ENCODE measurements at places on chromosomes 13 and 19.

DNA sequence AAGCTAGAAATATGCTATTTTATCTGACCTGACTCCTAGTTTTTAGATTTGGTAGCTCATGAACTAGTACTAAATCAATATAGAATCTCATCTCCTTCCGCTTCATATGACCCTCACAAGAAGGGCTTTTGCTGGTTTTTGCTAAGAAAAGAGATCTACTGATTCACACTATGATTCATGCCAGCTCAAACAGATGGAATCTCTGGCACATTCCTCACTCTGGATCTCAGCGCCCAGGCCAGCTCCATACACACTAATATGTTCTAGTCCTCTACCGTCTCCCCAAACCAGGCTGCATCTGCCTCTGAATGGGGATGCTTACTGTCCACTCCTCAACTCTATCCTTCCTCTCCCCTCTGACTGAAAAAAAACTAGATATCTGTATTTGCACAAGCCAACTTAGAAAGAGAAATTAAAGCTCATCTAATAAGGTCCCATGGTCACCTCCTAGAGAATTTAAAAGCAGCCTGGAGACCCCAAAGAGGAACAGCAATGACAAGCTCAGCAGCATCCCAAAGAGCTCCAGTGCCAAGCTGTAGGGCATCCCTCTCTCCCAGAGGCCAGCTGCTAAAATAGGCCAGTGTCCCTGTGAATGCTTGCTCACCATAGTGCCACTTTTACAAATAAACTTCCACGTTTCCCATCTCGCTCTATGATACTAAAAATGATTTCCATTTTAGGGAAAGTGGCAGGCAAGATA, 74.9 kb downstream of the LHFPL6 start:
- no peak for DNase-seq

DNA sequence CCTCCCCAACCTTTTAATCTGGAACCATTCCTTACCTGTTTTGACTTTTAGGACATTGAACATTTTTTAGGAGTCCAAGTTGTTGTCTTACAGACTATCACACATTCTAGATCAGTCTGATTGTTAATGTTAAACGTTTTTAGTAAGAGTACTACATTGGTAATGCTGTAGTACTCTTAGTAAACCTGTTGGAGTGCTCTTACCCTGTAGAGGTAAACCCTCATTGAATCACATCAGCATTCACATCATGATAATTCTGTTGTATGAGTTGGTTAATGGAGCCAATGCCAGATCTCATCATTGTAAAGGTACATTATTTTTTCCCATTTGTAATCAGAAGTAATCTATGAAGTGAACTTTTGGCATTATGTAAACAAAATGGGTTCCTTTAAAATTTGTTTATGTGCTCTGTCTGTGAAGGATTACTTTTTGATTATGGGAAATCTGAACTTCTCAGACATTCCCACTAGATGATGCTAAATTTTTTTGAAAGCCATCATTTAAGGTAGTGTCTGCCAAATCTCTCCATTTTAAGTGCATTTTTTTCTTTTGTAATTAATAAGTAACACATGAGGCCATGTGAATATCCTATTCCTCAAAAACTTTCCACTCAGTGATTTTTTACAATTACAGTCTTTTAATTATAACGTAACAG, 55.2 kb downstream of the VWA8 start:
- DNase-seq, result no peak

- peak; percentile 35 for DNase-seq
Measured at GRCh38 chr13:33017323-33017929, 1.2 kb downstream of the KL start.

- no peak for DNase-seq
Measured at GRCh38 chr13:43495732-43496131, 291.0 kb downstream of the ENOX1 start.

GRCh38 chr19:33382006-33382405, 8.5 kb downstream of the CEBPG start:
- no peak for DNase-seq

DNA sequence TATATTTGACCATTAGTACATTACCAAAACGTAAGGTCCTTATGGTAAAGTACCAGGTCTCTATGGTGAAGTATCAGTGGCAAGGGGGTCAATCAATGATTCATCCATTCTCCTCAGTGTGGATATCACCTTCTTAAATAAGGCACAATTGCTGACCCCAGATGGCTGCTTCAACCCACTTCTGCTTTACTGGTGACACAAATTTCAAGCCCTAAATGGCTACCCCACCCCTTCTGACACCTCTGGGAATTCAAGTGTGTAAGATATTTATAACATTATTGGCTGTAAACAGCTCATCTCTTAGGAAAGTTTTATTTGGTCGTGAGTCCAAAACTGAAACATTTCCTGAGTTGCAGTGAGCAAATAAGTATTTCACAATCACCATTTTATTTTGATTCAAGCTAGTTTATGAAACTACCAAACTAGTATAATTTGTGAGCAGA, 7.9 kb upstream of the WBP4 start:
- peak; percentile 32 for DNase-seq

DNA sequence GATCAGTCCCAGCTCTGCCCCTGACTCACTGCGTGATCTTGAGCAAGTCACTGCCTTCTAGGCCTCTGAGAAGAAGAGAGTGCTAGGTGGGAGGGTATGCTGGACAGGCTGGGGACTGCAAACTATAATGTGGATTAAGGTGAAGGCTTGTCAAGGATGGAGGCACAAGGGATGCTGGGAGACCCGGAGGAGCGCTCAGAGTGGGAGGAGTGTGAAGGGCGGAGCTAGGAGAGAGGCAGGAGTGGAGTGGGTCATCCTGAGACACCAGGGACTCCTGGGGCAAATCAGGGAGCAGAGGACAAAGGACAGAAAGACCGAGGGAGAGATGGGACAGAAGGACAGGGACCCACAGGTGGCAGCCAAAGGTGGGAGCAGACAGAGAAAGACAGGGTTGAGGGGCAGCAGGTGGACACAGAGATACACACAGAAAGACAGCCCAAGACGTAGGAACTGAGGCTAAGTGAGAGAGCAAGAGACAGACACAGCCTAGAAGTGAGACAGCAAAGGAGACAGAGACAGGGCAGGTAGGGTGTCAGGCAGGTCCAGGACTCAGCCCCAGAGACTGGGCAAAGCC, 2.6 kb downstream of the GRIK5 start:
- DNase-seq, result no peak

DNA sequence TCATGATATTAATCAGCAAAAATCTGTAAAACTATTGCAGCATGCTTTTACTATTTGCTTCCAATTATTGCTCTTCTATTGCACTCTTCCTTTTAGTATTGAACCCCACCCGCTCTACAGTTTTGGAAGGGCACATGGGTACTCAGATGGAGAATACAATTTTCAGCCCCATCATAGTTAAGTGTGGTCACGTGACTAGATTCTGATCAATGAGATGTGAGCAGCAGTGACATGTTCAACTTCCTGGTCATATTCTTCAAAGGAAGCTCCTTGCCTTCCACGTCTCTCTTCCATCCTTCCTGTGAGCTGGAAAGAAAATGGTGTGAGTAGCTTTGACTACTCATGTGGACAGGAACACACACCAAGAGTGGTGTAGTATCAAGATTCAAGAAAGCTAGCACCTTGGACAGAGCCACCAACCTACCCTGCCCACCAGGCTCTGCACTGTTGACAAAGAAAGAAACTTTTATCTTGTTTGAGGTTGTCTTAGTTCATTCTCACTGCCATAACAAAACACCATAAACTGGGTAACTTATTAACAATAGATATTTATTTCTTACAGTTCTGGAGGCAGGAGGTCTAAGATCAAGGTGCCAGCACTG, 3.8 kb upstream of the FGF14 start:
- DNase-seq, result no peak

- no peak for DNase-seq
Measured at GRCh38 chr13:72536714-72537394, 190.6 kb downstream of the MZT1 start.
